ENCODE measurements at places on chromosomes 1 and 21.

DNA sequence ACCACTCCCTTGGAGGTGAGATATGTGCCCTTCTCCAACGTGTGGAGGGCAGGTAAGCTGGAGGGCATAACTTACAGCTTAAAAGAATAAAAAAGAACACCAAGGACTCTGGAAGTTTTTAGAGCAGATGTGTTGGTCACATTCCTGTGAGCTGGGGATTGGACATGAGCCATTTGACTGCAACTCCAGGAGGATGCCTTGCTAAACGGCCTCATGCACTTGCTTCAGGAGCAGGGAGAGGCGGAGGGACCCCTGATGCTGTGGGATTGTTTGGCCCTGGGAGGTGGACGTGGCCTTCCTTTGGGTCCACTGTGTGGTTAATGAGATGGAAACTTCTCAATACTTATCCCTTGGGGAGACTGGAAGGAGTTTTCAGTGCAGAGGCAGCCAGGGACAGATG, 185.6 kb downstream of the RHOU start:
- no peak overlapping the region for H3K27ac ChIP-seq
- H3K36me3 ChIP-seq = no peaks in the 10 kb centered on the region
- H3K27me3 ChIP-seq = no peaks in the 10 kb centered on the region
- H3K4me1 ChIP-seq = peaks cover 5% of the 10 kb centered on the region

GRCh38 chr1:237186675-237187074, 144.7 kb downstream of the RYR2 start:
- no peaks in the 10 kb centered on the region for H3K36me3 ChIP-seq
- H3K27ac ChIP-seq = no peak overlapping the region
- no peak overlapping the region for H3K4me3 ChIP-seq
- peaks cover 11% of the 10 kb centered on the region for H3K4me1 ChIP-seq

DNA sequence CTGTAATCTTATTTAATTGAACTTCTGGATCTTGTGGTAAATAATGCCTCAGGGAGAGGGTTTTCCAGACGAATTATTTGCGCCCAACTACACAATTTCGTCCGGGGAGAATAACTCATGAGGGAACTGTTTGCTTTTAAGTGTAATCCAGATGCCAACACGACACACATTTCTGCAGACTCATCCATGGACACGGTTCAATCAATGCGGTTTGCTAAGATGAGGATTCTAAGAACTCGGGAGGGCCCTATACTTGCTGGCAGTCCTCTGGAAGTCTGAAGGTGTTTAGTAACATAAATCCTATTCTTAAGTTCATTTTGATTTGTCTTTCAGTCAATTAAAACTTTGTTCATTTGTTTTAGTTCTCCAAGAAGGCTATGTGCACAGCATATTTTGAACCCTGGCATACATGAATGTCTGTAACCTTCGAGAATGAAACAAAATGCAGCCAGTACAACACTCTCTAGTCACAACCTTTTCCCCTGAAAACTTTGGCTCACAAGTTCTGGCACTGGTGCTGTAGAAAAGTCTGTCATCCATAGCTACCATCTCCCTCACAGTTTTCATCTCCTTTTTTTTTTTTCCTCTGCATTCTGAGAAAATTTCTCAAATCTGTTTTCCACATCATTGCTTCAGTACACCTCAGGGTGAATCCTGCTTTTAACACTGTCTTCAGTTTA, 38.8 kb downstream of the DIPK1A start:
- no peak overlapping the region for H3K27ac ChIP-seq
- DNase-seq = no peak
- H3K4me3 ChIP-seq = no peak overlapping the region
- no peaks in the 10 kb centered on the region for H3K36me3 ChIP-seq
- H3K27me3 ChIP-seq = no peaks in the 10 kb centered on the region

DNA sequence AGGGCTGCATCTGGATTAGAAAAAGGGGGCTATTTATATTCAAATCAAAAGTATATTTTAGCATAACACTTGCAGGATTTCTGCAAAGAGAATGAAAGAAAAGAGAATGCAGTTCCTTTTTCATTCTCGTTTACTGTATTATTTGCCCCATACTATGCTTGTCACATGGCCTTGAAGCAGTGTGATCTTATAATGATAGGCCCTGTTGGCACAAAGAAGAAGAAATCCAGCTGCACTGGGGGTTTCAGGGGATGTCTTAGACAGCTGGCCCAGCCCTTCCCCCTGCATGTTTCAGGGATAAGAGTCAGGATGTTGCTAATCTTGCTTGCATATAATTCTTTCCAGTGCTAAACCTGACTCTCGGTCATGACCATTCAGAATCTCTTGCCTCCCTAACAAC, 369.5 kb downstream of the SEC16B start:
- no peak overlapping the region for H3K27ac ChIP-seq
- H3K36me3 ChIP-seq = no peaks in the 10 kb centered on the region
- no peak overlapping the region for H3K4me3 ChIP-seq

DNA sequence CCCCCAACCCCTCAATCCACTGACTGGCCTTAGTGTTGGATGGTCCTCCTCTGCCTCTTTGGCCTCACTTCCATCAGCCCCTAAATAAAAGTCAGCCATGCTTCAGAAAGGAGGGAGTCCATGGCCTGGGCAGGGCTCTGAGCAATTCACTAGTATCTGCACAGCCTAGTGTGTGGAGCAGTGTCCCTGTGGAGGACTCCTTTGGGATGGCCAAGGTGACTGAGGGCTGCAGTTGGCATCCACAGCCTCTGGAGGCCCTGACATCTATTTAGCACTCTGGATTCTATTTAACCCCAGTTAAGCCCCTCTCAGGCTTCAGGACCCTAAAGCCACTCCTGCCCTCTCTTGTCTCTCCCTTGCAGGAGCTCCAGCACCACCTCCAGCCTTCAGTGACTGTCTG, 3.6 kb downstream of the THEM5 start:
- H3K36me3 ChIP-seq = no peaks in the 10 kb centered on the region
- H3K27ac ChIP-seq = no peak overlapping the region
- no peak overlapping the region for H3K4me3 ChIP-seq
